ENCODE measurements at places on chromosomes 13 and 19.
A peak's percentile ranks its signal among the peaks of the same experiment; 100 is the strongest.

GRCh38 chr13:28067491-28067890 is 32.9 kb downstream of the FLT3 start:
- DNase-seq: no peak

GRCh38 chr19:45646345-45646698 is 7.1 kb upstream of the EML2 start:
- DNase-seq: no peak

- peak; percentile 73 for DNase-seq
These were observed 589 bp downstream of the RBM26 start for GRCh38 chr13:79405501-79405830.

- peak; percentile 7 for DNase-seq
These were observed 68.1 kb downstream of the ERCC5 start for GRCh38 chr13:102913914-102914313.

- DNase-seq: no peak
These were observed 77.5 kb downstream of the C13orf42 start for GRCh38 chr13:51033421-51034185.

GRCh38 chr19:4487572-4487971 is 15.5 kb downstream of the HDGFL2 start:
- no peak for DNase-seq

DNA sequence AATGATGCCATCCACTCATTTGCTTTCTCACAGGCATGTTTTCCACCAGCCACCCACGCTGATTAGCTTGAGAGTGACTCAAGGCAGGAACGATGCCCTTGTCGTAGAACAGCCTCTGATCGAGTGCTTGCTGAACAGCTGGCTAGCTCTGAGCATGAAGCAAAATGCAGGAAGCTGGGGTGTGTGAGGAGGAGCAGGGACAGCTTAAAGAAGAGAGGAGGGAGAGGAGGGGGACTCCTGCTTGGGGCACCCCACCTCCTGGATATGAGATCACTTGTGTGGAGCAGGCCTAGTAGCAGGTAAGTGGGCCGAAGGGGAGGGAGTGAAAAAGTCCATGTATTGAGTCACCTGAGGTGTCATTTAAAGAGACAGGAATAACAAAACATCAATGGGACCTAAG is 48.8 kb downstream of the IRS2 start:
- no peak for DNase-seq

GRCh38 chr19:55703790-55704215 is 28.8 kb downstream of the EPN1 start:
- DNase-seq: no peak

- peak; percentile 14 for DNase-seq
These were observed 1550.9 kb downstream of the PCDH9 start for GRCh38 chr13:65679240-65679639.

- DNase-seq: peak; percentile 62
These were observed 600 bp upstream of the HMGB1 start for GRCh38 chr13:30466358-30466714.
